ENCODE measurements at places on chromosomes 4 and X.
A peak's percentile ranks its signal among the peaks of the same experiment; 100 is the strongest.

DNA sequence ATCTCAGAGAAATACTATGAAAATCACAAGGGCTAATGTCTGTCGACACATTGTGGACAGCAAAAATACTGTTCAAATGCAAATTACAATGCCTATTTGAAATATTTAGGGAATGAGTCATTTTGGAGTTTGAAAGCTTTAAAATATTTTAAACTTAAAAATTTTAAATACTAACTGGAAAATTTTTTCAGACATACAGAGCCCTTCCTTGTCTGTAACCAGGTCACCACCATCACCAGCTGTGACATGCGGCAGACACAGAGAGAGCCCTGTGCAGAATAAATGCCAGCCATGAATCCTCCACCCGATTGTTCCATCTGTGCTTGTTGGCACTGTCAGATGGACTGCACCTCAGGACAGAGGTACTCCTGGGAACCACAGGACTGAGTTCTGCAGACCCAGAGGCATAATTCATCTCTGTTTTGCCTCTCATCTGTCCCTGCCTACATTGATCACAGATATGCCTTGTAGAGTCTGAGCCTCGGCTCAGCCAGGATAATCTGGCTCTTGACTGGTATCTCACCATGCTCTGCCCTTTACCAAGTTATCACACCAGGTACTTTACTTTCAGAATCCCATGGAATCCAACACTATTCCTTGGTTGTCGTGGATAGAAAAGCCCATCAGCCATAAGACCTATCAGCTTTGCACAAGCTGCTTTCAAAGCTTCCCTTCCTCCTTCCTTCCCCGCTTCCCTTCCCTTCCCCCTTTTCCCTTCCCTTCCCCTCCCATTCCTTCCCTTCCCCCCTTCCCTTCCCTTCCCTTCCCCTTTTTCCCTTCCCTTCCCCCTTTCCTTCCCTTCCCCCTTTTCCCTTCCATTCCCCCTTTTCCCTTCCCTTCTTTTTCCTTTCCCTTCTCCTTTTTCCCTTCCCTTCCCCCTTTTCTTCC, 67.2 kb downstream of the TBC1D9 start:
- no peak for DNase-seq

DNA sequence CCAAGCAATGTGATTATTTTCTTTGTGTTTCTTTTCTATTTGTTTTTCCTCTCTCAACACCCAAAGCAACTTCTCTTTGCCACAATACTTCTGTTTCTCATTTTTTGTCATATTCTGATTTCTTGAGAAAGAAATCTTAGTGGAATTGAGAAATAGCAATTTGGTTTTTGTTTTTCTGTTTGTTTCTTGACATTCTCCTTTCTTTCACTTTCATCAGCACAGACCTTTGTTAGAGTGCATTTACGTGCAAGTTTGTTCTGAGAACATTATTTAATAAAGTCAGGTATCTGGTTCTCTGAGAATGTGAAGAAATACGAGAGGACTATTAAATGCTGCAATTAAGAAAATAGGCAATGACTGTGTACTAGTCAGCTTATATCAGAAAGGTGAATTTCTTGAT, 608.1 kb upstream of the AADAT start:
- no peak for DNase-seq

DNA sequence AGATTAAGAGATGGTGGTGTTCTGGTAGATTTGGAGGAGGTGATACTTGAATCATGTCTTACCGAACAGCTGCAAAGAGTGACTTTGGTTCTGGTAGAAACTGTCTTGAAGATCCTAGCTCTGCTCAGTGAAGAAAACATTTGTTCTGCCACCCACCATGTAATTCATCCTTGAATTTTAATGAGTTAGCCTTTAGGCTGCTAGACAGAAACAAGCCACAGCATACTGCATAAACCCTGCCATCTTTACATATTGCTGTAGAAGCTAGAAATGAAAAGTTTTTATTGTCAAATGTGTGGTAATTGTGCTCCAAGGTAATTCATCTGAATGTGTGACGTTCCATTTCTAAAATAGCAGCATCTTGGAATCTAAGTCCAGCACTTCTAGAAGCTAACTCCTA, 161.0 kb upstream of the RAPGEF2 start:
- no peak for DNase-seq

DNA sequence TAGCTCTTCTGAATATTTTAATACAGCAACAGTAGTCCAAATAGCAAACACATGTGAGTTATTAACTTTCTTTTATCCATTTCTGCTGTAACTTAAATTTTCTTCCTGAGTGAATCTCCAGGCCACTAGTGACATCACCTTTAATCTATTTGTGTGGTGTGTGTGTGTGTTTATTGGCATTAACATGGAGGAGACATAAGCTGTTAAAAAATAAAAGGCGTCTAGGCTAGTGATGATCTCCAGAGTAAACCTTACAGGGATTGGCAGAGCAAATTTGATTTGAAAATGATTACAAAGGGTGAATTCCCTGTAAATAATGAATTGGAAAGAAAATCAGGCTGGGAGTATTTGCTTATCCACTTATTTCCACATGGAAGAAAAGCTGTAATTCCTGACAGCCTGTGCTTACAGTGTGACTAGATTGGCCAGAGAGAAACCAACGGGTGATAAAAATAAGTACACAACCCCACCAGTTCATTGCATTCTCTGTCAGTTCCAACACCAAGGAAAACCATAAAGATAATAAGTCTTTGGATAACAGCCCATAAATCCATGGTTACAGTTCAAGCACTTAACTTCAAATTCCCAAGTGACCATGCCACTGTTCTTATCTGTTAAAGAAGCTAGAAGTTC, 186.1 kb downstream of the ENOX2 start:
- DNase-seq: no peak

- DNase-seq: no peak
Observed at GRCh38 chrX:43860646-43861370, 21.4 kb downstream of the MAOB start.

DNA sequence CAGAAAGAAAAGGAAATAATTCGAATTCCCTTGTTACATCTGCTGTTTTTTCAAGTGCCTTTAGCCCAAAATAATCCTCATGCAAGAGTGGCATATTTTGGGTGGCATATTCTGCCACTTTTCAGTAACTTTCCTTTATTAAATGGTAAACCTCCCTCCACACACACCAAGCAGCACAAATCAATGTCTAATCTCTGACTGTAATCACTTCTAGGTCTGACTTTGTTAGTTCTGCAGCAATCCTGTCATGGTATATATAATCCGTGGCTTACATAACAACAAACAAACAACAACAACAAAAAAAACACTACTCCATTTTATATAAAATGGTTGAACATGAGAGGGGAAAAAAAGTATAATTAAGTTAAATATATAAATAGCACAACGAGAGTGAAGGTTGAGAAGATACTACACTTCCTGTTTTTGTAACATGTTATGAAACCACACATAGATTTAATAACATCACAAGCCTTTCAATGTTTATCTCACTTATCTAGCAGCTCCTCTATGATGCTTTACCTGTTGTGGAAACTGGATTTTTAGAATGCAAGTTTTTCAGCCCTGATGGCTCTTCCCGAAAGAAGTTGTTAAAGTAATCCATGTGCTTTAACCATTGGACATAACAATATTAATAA, 715.4 kb downstream of the GRXCR1 start:
- no peak for DNase-seq

DNA sequence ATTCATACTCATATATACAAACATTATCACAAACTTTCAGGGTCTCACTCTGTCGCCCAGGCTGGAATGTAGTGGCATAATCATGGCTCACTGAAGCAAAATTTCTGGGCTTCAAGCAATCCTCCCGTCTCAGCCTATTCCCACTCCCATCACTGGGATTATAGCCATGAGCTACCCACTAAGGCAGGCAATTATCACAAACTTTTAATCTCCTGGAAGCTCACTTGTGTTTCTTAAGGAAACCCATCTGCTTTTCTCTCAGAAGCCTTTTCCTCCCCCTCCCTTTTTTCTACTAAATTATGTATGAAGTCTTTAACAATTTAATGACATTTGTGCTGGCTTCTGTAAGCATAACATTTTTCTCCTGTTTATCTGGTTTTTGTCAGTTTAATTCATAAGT, 170.5 kb downstream of the AREG start:
- DNase-seq: no peak

DNA sequence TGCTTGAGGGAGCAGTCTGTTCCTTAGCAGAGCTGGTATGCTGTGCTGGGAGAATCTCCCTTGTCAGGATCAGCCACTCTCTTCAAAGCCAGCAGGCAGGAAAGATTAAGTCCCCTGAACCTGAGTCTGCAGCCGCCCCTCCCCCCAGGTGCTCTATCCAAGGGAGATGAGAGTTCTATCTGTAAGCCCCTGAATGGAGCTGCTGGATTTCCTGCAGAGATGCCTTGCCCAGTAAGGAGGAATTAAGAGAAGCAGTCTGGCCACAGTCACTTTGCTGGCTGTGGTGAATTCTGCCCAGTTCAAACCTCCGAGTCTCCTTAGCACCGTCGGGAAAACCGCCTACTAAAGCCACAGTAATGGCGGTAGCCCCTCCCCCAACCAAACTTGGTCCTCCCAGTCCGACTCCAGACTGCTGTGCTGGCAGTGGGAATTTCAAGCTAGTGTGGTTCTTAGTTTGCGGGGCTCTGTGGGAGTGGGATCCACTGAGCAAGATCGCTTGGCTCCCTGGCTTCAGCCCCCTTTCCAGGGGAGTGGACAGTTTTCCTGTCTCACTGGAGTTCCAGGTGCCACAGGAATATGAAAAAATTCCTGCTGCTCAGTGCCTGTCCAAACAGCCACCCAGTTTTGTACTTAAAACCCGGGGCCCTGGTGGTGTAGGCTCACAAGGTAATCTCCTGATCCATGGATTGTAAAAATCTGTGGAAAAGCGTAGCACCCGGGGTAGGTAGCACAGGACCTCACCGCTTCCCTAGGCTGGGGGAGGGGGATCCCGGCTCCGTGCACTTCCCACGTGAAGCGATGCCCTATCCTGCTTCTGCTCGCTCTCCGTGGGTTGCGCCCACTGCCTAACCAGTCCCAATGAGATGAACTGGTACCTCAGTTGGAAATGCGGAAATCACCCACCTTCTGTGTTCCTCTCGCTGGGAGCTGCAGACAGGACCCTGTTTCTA, 38.0 kb downstream of the RAB28 start:
- no peak for DNase-seq

- no peak for DNase-seq
Observed at GRCh38 chrX:130179579-130180215, 7.9 kb downstream of the RAB33A start.

DNA sequence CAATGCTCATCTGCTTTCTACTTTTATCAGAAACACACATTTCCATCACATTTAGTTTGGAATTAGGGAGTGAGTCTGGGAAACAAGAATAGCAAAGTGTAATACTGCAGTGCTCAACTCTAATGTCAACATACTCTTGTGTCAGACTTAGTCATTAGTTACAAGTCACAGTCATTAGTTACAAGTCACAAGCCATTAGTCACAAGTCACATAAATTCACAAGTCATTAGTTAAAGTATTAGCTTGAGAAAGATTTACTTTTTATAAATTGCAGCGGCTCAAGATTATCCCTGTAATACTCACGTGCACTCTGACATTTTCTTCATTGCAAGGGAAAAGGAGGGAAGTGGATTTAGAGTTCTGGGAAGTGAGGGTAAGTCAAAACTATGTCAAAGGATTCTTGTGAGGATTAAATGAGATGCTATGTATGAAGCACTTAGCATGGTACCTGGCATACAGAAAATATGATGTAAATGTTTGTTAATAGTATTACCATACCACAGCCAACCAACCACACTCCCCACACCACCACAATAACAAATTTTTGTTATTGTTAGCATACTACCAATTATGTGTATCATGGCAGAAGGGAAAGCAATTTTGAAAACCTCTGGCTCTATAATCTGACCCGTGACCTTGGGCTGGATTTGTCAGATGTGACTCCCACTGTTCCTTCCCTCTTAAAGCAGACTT, 116.6 kb downstream of the ARHGAP24 start:
- DNase-seq: no peak

DNA sequence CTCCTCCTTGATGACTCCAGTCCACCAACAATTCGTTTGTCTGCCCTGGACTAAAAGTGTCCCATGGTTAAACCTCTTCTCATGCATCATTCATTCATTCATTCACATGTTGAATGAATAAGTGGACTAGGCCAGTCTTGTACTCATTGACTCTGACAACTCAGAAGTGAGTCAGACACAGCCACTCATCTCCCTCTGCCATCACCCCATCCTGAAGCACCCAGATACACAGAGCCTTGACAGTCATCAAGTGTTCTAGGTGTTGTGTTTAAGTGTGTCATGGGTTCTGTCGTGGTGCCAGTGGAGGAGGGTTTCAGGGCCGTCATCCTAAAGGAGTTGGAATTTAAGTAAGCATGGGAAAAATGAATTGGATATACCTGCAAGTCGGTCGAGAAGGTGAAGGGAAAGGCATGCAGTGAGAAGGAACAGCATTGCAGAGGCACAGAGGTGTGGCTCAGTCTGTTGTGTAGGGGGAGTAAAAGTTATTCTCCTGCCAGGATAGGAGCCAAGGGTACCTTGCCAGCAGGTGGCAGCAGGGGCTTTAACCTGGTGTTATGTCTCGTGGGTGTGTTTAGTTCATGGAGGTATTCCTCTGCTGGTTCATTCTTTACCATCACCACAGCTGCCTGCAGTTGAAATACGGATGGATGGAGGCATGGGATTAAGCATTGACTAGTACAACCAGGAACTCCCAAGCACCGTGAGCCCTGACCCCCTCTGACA, 18.3 kb downstream of the MAGED2 start:
- no peak for DNase-seq

- DNase-seq: no peak
Observed at GRCh38 chr4:128471576-128471975, 184.0 kb upstream of the PGRMC2 start.

DNA sequence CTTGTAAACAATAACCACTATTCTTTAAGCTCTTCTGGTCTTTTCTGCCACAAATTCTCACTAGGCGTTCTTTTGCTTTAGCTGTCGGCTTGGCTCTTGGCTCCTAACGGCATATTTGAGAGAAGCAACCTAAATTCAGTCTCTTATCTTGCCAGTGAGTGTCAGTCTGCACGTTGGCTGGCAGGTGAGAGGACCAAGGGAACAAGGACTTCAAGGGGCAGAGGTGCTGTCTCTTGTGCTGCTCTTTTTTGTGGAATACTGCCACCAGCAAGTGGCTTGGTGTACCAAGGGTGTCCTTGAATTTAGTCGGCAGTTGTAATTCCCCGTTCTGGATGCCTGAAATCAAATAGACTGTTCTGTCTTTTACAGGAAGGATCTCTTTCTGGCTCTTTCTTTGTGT, 77.8 kb upstream of the SLC4A4 start:
- DNase-seq: no peak

- peak; percentile 51 for DNase-seq
Observed at GRCh38 chr4:123403080-123403604, 6.5 kb downstream of the SPRY1 start.

DNA sequence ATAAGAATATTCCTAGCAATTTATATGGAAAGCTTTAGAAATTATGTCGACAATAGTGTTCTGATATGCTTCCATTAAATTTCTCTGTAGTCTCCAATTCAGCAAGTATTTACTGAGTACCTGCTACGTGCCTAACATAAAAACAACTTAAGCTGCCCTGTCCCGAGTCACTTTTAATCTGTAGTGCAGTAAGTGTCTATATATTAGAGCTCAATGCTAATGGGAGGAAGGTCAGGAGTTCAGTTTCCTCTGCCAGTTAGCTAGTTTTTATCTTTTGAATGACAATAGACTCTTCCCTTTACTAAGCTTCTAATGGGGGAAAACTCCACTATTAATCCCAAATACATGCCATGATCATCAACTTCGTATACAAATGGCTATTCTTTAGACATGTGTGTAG, 118.7 kb upstream of the NAP1L5 start:
- DNase-seq: no peak

Measured in muscle of back (tissue), 13 donors.